Cardiac atrium fibroblast (primary cell): ENCODE measurements at places on chromosomes 5 and 9. TPM values are rescaled to one million over a fixed set of nuclear protein-coding genes. Genes with fewer than 3 reads are reported as not detected.

GHR gene
- 4.0 and 5.2 TPM in 2 replicates for total RNA-seq

UHRF2 gene
- total RNA-seq = 23.8 and 31.4 TPM in 2 replicates

PKD2L2 gene
- total RNA-seq = not detected in 2 replicates

COL23A1 gene
- 1.3 TPM in 1 of 2 replicates, not detected in the other for total RNA-seq

PPP3R2 gene
- not detected in 2 replicates for total RNA-seq
